T follicular helper cell (primary cell): ENCODE measurements at places on chromosomes 11 and 22.

- DNase-seq, result no peak
These were observed 7.0 kb downstream of the CHST1 start for GRCh38 chr11:45658292-45658991.

DNA sequence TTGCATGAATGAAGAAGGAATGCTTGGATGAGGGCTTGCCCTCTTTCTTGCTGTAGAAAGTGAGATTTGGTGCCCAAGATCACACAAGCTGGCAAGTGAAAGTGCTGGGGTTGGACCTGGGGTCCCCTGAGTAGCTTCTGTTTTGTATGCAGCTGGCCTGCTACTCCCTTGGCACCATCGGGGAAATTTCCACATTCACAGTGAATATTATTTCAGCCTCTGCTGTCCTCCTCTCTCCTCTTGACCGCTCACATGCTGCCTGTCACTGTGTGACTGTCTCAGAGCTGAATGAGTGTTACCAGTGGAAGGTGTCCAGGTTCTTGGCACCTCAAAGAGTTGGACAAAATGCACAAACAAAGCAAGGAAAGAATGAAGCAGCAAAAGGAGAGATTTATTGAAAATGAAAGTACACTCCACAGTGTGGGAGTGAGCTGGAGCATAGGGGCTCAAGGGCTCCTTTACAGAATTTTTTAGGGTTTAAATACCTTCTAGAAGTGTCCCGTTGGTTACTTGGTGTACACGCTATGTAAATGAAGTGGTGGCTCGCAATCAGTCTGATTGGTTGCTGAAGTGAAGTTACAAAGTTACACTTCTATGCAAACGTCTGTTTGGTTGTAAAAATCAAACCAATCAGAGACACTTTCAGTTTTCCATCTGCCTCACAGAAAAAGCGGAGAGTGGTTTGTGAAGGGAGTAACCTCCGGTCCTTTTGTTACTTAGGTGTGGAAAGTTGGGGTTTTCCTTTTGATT, 87.4 kb downstream of the DEPDC5 start:
- DNase-seq, result no peak

- no peak for DNase-seq
These were observed 2.6 kb upstream of the INSC start for GRCh38 chr11:15112131-15112541.

- DNase-seq, result no peak
These were observed 65.5 kb upstream of the CHORDC1 start for GRCh38 chr11:90288212-90288821.

DNA sequence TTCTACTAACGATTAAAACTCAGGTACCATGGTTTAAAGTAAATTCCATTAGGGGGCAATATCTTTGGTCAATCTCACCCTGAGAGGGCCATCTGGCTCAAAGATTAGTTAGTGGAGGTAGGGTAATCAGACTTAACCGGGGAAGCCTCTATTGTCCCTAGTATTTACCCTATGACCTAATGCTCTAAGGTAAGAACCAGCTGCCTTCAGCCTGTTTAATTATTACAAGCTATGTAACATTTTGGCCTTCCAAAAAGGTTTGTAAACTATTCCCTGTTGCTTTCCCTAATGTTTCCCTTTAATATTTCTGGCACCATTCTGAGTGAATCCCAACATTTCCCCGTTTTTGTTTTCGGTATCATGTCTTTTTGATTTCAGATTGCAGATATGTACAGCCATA, 15.1 kb upstream of the GLYATL1 start:
- no peak for DNase-seq

- DNase-seq, result no peak
These were observed 192.3 kb upstream of the C11orf87 start for GRCh38 chr11:109229682-109230081.

DNA sequence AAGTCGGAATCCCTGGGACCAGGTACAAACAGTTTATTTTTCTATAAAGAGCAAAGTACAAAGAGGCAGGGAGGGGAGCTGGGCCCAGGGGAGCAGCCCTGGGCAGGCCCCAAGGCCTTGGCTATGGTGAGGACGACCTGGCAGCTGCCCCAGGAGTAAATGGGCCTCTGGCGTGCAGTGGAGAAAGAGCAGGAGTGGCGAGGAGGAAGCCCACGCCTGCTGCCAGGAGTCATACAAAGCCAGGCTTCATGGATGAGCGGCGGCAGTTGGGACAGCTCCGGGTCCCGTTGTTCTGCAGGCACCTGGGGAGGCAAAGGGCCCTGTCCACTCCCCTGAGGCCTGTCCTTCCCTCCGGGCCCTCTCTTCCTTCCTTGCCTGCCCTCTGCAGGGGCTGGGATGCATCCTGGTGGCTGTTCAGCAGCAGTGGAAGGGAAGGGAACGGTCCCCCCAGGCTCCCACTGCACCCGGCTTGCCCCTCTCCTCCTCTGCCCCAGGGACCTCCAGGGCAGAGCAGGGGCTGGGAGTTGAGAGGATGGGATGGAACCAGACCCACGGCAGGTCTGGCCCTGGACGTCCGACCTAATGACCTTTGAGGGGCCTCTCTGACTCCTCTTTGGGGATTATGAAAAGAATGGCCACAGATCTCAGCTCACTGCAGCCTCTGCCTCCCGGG, 11.1 kb downstream of the RAPSN start:
- no peak for DNase-seq

DNA sequence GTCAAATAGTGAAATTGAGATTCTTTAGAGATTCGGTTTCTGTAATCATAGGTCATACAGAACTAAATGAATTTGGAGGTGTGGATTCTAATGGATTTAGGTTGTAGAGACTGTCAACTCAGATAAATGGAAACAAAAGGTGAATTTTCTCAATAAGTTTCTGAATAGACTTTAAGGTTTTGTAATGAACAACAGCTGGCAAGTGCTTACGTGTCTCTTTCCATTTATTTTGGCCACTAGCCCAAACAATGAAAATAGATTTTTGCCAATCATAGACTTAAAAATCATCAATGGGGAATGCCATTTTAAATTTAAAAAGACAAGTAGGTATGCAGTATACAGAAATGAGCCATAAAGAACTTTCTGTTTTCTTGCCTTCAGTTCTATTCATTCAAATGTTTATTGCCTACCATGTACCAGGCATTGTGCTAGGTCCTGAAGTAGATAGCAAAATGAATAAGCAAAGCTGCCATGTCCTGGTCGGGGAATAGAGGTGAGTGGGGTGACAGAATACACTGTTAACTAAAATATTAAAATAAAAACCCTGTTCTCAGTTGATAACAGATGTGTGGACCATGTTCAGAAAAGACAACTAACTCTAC, 16.9 kb upstream of the TMEM135 start:
- no peak for DNase-seq

DNA sequence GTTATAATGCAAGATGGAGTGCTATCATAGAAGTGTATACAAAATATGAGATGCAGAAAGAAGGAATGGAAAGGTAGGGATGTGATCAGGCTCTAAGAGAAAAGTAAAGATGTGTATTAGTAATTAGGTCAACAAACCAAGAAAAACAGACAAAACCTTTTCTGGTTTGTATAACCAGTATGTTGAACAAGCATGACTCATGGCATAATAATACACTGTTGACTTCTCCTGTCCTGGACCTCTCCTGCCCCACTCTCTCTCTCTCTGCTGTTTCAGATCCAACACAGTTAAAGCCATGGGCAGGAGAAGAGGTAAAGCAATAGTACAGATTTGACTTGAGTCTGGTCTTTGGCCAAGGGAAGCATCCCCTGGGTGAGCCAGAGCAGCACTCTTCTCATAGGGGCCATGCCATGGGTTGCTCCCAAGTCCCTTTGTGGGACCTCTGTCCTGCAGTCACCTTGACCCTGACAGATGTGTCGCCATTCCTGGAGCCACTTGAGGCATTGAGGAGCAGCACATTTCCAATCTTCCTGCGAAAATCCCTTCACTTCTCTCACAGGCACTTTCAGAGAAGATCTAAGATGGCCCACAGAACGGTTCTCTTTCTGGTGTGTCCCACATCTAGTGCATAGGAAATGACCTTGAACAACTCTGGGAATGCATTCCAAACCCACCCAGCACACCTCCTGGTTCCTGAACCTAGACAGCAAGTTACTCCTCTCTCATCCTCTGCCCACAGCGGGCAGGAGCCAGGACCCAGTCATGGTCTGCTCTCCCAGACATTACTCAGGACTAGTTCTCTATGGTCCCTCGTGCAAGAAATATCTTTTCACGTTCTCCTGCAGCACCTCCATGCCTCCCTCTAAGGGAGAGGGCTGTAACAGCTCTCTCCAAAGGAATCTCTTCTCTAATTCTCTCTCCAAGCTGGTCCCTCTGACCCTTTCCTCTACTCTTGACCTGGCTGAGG, 58.2 kb upstream of the PRSS23 start:
- no peak for DNase-seq

DNA sequence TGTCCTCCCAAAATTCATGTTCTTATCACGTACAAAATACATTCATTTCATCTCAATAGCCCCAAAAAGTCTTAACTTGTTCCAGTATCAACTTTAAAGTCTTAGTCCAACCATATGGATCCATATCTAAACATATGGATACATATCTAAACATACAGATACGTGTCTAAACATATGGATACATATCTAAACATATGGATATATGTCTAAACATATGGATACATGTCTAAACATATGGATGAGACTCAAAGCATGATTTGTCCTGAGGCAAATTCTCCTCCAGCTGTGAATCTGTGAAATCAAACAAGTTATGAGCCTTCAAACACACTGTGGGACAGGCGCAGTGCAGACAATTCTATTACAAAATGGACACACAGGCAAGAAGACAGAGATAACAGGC, 709.0 kb downstream of the TBC1D22A start:
- DNase-seq, result no peak

DNA sequence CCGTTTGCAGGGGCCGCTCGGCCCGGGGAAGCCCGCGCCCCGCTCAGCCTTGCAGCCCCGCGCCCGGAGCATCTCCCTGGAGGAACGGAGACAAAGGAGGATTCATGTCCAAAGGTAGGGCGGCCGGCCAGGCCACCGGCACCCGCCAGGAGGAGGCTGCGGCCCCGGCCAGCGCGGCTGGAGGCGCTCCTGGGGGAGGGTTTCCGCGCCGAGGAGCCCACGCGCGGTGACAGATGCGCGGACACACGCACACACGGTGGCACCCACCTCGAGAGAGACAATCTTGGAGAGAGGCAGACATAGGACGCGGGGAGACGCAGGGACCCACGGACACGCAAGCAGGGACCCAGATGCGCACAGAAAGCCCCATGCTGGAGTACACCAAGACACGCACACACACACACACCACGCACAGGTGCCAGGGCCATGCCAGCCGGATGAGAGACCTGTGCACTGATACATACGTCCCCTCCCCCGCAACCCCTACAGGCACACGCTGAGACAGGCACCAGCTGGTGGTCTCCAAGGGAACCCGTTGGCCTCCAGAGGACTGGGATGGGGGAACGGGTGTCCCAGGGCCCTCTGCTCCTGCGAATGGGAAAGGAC, 7.8 kb downstream of the SEPTIN3 start:
- DNase-seq, result no peak

- DNase-seq, result no peak
These were observed 15.0 kb upstream of the YWHAH start for GRCh38 chr22:31929167-31929930.

- DNase-seq, result no peak
These were observed 9.4 kb upstream of the IGSF9B start for GRCh38 chr11:133966172-133966651.

GRCh38 chr11:47156333-47156732, 20.3 kb downstream of the ARFGAP2 start:
- no peak for DNase-seq
